ENCODE measurements at places on chromosomes 6 and 20.

DNA sequence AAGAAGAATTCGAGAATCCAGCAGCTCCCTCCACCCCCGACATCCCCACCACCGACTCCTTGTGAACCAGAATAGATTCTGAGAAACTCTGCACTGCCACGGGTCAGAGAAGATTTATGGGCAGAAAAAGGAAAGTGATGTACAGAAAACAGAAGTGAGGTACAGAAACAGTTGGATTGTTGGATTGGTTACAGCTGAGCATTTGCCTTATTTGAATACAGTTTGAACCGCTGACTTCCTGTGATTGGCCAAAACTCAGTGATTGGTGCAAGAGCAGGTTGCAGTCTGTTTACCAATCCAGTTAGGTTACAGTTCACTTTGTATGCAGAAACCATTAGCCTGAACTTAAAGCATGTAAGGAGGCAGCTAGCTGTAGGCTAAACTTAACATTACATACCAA is 131.2 kb upstream of the HDDC2 start:
- no peak for DNase-seq

- no peak for DNase-seq
Observed at GRCh38 chr6:15301179-15302006, 55.5 kb downstream of the JARID2 start.

GRCh38 chr20:62238569-62239277 is 402 bp downstream of the OSBPL2 start:
- no peak for DNase-seq

GRCh38 chr6:106728296-106728870 is 99.0 kb downstream of the QRSL1 start:
- DNase-seq: no peak

DNA sequence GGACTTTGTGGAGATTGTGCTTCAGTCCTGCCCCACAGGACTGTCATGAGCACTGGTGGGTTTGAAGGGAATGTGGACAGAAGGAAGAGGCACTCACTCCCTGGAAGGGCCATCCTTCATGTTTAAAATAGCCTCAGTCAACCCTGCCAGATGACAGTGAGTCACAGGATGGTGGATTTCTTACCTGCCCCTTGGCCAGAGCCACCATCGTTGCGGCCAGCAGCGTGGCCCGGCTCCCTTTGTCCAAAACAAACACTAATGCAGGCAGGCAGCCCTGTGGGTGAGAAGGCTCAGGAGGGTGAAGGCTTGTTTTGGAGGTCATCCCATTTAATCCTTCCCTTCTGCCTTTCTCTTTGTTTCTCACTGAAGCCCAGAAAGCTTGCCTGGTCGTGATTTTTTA is 422.7 kb downstream of the CD83 start:
- no peak for DNase-seq

- no peak for DNase-seq
Observed at GRCh38 chr6:132322398-132322797, 78.9 kb downstream of the MOXD1 start.

GRCh38 chr6:39111280-39111679 is 3.7 kb downstream of the SAYSD1 start:
- no peak for DNase-seq

DNA sequence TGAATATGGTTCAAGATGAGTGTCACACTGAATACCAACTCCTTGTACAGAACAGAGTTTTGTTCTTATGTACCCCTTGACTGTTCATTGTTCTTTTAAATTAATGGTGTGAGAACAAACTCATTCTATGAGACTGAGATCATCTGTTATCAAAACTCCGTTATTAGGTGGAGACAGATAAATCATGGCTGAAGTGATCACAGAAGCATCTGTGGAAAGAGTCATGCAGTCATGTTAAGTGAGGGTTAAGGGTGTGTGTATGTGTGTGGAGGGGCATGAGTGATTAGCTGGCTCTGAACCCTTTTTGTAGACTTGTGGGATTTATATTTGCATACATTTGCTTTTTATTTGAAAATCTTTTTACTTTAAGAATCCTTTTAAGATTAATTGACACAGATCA is 24.7 kb downstream of the ADGRG6 start:
- no peak for DNase-seq

- DNase-seq: no peak
Observed at GRCh38 chr20:35284992-35285805, 627 bp upstream of the EIF6 start.

GRCh38 chr6:117481278-117481925 is 1.1 kb upstream of the DCBLD1 start:
- DNase-seq: peak; percentile 12

DNA sequence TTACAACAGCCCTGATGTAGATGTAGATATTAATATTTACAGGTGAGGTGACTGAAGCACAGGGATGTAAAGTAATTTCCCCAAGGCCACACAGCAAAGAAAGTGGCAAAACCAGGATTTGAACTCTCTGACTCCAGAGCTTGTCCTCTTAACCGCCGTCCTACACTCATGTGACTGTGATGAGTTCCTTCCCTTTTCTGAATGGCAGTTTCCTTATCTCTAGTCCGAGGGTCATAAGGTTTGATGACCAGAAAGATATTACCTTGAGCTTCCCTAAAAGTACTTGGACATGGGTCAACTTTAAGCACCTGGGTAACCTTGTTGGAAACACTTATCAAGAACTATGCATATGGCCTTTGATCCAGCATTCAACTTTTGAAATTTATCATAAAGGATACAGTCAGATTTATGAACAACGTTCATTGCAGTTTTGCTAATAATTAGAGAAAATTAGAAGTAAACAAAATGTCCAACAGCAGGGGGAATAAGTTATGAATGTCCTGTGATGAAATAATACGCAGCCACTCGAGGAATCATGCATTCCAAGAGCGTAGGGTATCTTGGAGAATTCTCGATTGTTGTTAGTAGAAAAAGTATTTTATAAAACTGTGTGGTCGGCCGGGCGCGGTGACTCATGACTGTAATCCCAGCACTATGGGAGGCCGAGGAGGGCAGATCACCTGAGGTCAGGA is 2.3 kb upstream of the TLDC2 start:
- no peak for DNase-seq

- DNase-seq: no peak
Observed at GRCh38 chr6:165950316-165950715, 217.3 kb downstream of the TBXT start.

- DNase-seq: peak; percentile 44
Observed at GRCh38 chr6:30322527-30323501, 3.9 kb upstream of the TRIM39 start.

DNA sequence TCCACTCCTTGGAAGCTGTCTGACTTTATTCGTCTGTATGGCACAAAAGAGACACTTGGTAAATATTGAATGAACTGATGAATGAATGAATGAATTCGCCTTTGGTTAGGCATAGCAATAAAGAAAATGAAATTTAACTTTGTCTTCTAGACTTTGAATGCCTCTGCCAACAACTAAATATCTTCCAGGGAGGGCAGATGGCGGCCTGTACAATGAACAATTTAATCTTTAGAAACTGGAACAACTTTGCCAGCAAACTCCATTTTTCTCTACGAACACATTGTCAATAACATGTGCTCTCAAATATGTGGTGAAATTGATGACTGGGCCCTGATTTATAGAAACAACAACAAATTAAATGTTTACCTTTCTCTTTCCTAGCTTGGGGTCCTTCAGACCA is 140.6 kb downstream of the ZNF217 start:
- DNase-seq: no peak

DNA sequence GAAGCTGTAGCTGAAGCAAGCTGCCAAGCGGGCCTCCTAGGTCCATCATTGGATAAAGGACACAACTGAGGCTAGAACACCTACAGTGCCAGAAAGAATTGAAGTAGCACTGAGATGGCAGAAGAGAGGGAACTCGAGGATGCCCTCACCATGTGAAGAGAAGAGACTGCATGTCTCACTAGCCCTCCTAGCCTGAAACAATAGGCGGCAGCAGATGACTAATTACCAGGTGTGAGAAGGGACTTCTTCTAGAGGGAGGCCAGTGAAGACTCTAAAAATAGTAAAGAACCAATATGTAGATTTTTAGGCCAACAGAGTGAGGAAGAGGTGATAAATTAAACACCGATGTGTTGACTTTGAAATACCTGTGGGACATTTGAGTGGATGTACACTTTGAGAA is 50.3 kb downstream of the LGSN start:
- no peak for DNase-seq

- peak; percentile 18 for DNase-seq
Observed at GRCh38 chr6:130602151-130602770, 224.9 kb upstream of the SMLR1 start.

DNA sequence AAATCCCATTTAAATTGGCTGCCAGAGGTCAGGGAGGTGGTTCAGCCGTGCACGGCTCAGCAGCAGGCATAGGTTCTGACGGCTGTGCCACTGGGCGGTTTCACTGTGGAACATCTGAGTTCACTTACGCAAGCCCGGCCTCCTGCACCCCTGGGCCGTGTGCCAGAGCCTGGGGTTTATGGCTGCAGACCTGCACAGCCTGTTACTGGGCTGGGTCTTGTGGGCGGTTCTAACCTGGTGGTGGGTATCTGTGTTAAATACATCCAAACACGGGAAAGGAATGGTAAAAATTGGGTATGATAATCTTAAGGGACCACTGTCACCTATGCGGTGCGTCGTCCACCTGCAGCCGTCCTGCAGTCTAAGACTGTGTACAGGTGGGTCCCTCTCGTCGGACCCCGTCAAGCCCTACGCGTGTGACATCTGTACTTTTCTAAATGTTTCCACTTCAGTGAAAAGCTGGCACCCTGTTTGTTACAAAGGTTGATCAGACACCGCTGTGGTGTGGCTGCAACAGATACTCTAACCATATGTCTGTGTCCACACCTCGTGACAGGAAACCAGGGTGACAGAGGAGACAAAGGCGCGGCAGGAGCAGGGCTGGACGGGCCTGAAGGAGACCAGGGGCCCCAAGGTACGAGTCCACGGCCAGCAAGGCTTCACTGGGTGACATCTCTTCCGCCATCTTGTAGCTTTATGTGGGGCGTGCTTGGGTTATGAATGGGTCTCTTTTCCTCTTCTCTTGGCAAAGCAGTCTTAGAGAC is 21.5 kb downstream of the COL9A3 start:
- no peak for DNase-seq

DNA sequence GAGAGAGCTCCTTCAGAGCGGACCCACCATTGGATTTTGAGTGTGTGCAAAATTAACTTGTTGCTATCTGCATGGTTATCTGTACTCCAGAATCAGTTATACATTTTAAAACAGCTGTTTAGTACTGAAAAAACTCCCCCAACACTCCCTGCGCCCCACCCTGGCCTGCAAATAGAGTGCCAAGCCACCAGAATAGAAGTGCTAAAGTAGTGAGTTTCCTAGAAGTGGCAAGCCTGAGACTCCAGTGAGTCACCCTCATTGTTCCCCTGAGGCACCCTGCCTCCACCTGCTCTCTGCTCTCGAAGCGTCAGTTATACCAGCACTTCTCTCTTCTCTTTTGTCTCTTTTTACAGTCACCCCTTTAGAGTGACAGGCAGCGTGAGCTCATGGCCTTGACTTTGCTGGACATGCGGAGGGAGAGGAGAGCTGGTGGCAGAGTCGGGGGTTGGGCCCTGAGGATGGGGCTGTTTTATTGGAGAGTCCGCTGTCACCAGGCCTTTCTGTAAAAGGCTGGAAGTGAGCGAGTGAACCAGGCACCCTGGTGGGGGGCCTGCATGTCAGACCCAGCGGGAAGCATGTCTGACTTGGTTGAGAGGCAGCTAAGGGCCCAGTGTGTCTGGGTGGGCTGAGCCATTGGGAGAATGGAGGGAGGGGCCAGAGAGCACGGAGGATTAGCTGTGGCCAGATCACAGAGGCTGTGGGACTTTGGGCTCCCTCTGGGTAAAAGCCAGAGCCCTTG is 10.4 kb downstream of the IGF2R start:
- DNase-seq: peak; percentile 66

GRCh38 chr6:106070636-106071035 is 15.5 kb upstream of the PRDM1 start:
- DNase-seq: no peak

- no peak for DNase-seq
Observed at GRCh38 chr6:159122453-159122852, 46.7 kb upstream of the FNDC1 start.

DNA sequence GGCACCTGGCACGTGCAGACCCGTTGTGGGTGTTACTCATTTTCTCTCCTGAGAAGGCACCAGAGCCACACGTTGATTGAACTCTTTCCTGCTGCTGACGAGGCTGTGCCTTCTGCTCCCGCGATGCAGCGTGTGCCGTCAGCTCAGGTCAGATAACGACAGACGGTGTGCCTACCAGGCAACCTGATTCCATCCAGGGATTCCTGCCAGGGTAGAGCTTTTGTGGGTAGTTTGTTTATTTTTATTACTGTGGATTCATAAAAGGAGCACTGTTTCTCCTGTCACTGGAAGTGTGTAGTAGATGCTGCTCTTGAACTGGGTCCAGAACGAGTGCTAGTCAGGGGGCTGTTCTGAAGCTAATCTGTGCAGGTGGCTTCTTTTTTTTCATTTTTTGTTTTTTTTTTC is 20.7 kb downstream of the PRPF6 start:
- no peak for DNase-seq

GRCh38 chr6:100877851-100878250 is 3.3 kb downstream of the ASCC3 start:
- no peak for DNase-seq

GRCh38 chr6:14320332-14320731 is 202.8 kb downstream of the CD83 start:
- no peak for DNase-seq

GRCh38 chr20:46074006-46074405 is 15.8 kb downstream of the NCOA5 start:
- DNase-seq: no peak

DNA sequence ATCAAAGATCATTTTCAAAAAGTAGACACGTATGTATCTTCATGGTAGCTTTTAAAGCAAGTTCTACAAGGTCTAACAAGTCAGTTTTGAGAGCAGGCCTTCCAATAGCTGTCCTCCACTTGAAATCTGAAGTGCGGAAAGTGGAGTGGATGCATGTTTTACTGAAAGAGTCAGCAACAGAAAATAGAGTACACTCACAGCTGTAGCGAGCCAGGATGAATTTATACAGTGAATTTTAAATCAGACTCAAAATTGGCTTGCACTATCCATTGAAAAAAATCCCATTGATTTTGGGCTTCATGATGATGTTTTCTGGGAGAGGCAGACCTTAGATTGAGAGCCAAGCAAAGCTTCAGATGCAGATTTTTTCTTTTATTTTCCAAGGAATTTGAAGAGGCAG is 80.6 kb downstream of the GJA10 start:
- DNase-seq: no peak

DNA sequence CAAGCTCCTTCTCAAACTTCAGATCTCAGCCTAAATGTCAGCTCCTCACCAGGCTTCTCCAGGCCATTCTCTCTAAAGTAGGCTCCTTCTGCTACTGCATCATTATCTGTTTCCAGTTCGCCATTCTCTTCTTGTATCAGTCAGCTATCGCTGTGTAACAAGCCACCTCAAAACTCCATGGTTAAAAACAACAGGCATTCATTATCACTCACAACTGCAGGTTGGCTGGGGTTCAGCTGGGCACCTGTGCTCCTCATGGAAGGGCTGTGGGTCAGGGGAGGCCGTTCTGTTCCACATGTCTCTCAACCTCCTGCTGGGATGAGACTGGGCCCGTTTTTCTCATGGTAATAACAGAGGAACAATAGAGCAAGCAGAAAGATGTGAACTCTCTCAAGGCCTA is 28.7 kb downstream of the PRND start:
- no peak for DNase-seq

- no peak for DNase-seq
Observed at GRCh38 chr20:45588800-45589199, 9.7 kb upstream of the WFDC8 start.

GRCh38 chr6:103236923-103237322 is 1622.8 kb downstream of the HACE1 start:
- DNase-seq: no peak

Data from activated CD4-positive, alpha-beta T cell treated with anti-CD3 and anti-CD28 coated beads for 4 hours (primary cell).